ENCODE measurements at places on chromosomes 5 and 9.

DNA sequence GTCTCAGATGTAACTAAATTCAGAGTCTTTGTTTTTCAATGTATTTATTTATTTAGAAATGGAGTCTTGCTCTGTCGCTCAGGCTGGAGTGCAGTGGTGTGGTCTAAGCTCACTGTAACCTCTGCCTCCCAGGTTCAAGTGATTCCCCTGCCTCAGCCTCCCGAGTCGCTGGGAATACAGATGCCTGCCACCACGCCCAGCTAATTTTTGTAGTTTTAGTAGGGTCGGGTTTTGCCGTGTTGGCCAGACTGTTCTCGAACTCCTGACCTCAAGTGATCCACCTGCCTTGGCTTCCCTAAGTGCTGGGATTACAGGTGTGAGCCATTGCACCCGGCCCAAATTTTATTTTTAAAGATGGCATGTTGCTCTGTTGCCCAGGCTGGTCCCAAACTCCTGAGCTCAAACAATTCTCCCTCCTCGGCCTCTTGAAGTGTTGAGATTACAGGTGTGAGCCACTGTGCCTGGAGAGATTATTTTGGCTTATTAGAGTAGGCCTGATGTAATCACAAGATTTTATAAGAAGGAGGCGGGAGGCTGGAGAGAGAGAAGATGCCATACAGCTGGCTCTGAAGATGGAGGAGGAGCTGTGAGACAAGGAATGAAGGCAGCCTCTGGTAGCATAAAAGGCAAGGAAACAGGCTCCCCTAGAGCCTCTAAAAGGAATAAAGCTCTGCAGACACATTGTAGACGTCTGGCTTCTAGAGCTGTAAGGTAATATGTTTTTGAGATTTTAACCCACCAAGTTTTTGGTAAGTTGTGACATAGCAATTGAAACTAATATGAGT lies 12.9 kb upstream of the KLF9 start:
- peaks cover 19% of the 10 kb centered on the region for H3K4me1 ChIP-seq
- DNase-seq, result peak; percentile 78

- DNase-seq, result no peak
- no peaks in the 10 kb centered on the region for H3K36me3 ChIP-seq
- H3K27ac ChIP-seq, result no peak overlapping the region
- H3K4me3 ChIP-seq, result no peak overlapping the region
These were observed 532.4 kb downstream of the ANXA1 start for GRCh38 chr9:73683862-73684591.

DNA sequence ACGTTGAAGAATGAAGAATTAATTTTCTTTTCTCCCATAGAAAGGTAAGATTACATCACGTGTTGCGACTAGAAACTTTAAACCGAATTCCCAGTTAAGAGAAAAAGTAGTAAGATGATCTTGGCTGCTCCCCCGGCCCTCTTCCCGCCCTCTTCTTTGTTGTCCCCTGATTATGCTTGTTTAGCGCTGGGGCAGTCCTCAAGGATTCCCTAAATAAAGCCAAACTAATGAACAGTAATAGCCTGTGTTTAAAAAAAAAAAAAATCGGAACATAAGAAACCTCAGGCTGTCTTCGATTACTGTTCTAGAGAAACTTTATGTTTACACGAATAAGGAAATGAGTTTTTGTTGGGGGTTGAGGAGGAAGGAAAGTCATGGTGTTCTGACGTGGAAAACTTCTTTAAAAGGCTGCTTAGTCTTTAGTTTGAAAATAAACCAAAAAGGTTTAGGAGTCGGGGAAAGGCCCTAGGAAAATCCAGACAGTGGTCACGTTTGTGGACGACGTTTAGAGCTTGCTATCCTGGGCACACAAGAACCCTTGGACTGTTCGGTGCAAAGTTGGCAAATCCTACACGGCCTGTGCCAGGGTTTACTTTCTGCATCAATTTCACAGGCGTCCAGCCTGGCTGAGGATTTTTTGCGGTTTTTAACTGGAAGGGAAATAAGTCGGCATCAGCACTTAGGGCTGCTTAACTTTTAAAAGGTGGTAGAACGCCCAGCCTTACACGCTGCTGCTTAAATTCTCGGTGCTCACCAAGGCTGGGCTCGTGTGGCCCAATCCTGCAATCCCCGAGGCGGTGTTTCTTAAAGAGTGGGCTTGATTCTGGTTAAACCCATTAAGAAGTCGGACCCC lies 1.1 kb upstream of the MAT2B start:
- DNase-seq, result peak; percentile 76
- H3K4me3 ChIP-seq, result peak overlapping the region; percentile 81
- H3K4me1 ChIP-seq, result no peaks in the 10 kb centered on the region
- H3K27me3 ChIP-seq, result no peaks in the 10 kb centered on the region
- H3K36me3 ChIP-seq, result no peaks in the 10 kb centered on the region

DNA sequence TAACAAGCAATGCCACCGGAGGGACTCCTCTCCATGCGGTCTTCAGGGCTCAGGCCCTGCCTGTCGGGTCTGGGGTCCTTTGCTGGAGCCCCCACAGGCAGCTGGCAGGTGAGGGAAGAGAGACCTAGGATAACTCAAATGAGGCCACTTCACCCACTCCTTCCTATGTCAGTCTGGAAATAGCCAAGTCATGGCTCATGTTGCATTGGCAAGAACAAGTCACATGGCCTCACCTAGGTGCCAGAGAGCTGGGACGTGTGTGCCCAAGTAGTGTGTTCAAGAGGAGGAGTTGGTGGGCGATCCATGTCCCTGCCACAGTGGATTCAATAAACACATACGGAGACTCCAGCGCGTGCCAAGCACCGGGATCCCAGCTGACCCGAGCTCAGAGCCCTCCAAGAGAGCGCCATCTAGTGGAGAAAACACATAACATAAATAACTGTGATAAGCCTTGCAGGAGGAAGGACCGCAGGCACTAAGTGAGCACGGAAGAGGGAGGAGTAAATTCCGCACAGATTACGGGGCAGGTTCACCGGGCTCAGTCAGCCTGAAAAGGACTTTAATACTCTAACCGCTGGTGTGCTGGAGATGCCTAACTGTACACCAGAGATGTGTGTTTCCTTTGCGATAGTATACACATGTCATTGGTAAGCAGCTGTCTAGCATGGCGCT lies 580.8 kb downstream of the CCDC171 start:
- H3K36me3 ChIP-seq, result no peaks in the 10 kb centered on the region
- no peaks in the 10 kb centered on the region for H3K27me3 ChIP-seq
- no peak overlapping the region for H3K27ac ChIP-seq
- H3K4me3 ChIP-seq, result no peak overlapping the region
- DNase-seq, result no peak

DNA sequence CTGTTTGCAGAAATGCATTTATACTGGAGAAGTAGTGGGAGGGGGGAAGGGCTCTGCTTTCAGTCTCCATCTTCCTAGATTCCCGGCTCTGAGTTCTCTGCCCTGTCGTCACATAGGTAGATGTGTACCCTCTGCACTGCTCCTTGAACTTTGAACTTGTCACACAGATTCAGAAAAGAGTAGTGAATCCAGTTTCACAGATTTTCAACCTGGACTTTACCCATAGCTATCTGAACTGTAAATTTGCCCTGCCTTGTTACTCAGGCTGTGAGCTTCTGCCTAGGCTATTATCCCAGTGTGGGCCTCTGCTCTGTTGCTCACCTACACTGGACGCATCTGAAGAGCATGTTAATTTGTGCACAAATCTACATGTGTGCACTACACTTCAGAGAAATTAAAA lies 12.8 kb upstream of the C9orf152 start:
- no peak for DNase-seq
- H3K36me3 ChIP-seq, result no peaks in the 10 kb centered on the region
- no peaks in the 10 kb centered on the region for H3K27me3 ChIP-seq
- no peak overlapping the region for H3K4me3 ChIP-seq
- H3K27ac ChIP-seq, result no peak overlapping the region

- H3K27me3 ChIP-seq, result no peaks in the 10 kb centered on the region
- no peak overlapping the region for H3K27ac ChIP-seq
These were observed 15.1 kb upstream of the EPB41L4B start for GRCh38 chr9:109335929-109336328.

DNA sequence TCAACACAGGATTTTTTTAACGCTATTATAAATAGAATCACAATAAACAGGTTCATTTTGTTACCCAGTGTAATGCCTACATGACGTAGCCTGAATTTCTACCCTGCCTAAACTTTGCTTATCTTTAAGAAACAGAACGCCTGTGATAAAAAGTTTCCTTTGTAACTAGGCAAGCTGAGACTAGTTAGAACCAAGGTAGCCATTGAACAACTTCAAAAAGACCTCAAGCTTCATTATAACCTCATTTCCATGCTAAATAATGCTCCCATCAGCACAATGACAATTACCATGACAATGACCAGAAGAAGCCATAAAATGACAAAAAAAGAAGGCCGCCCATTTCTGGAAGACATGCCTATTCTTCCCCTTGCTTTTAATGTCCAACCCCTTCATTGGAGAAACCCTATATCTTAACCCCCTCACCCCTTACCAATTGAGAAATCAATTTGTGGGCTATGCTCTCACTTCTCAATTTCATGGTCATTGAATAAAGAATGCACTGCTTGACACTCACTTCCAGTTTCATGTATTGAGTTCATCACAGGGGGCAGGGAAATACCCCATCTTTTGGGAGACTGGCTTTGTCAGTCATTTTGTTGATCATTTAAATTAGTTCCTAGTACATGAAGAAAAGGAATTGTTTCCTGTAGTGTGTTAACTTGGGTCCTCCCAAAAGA lies 276.8 kb downstream of the MCTP1 start:
- no peak overlapping the region for H3K27ac ChIP-seq
- H3K36me3 ChIP-seq, result no peaks in the 10 kb centered on the region
- no peak for DNase-seq
- no peaks in the 10 kb centered on the region for H3K4me1 ChIP-seq
- H3K27me3 ChIP-seq, result no peaks in the 10 kb centered on the region
- no peak overlapping the region for H3K4me3 ChIP-seq

- H3K27me3 ChIP-seq, result no peaks in the 10 kb centered on the region
- no peaks in the 10 kb centered on the region for H3K36me3 ChIP-seq
- no peaks in the 10 kb centered on the region for H3K4me1 ChIP-seq
- no peak for DNase-seq
These were observed 63.1 kb downstream of the PPP2R2B start for GRCh38 chr5:146815411-146815810.

DNA sequence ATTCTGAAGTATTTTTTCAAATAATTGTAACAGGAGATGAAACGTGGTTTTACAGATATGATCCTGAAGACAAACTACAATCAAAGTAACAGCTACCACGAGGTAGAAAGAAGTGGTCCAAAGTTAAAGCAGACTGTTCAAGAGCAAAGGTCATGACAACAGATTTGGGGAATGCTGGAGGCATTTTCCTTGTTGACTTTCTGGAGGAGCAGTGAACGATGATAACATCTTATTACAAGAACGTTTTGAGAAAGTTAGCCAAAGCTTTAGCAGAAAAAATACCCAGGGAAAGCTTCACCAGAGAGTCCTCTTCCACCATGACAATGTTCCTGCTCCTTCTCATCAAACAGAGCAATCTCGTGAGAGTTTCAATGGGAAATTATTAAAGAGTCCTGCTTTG lies 145.4 kb upstream of the NREP start:
- no peak overlapping the region for H3K27ac ChIP-seq
- H3K36me3 ChIP-seq, result no peaks in the 10 kb centered on the region
- DNase-seq, result no peak
- no peaks in the 10 kb centered on the region for H3K4me1 ChIP-seq

DNA sequence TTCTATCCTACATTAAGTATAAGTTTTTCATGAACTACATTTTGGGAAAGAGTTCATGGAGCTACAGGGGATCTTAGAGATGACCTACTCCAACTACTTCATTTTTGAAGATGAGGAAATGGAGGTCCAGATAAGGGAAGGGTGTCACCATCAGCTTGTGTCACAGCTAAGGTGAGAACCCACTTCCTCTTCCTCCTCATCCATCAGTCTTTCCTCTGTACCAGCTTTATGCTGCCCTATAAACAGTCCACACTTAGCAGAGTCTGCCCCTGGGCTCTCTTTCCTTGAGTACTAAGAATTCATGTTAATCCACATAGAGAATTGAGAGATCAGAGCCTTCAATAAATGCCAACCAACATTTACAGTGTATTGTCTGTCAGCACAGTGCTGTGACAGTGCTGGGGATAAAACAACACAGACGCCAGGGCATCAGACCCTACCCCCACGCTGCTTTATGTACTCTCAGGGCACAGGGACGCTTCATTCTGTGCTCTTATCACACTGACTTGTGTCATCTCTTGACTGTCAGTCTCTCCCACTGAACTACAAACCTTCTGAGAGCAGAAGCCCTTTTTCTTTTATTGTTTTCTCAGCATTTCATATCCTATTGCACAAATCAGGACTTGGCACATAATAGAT lies 22.1 kb downstream of the ADRB2 start:
- DNase-seq, result no peak
- H3K27ac ChIP-seq, result no peak overlapping the region
- H3K36me3 ChIP-seq, result no peaks in the 10 kb centered on the region

DNA sequence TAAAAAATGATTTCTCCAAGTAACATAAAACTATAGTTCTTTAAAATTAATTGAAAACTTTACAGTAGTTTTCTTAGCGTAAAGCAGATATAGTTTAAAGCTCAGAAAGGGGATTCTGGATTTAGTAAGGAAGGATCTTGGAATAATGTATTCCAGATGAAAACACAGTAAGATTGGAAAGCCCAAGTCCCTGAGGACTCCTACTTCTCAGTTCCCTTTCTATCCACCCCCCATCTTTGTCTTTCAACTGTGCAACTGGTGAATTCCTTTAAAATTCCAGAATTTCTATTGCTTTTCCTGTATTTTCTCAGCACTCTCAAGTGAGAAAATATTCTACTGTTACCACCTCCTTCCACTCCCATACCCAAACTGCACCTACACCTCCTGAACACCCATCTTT lies 184.5 kb upstream of the FBN2 start:
- H3K4me1 ChIP-seq, result no peaks in the 10 kb centered on the region
- DNase-seq, result no peak
- no peaks in the 10 kb centered on the region for H3K36me3 ChIP-seq
- H3K4me3 ChIP-seq, result no peak overlapping the region

DNA sequence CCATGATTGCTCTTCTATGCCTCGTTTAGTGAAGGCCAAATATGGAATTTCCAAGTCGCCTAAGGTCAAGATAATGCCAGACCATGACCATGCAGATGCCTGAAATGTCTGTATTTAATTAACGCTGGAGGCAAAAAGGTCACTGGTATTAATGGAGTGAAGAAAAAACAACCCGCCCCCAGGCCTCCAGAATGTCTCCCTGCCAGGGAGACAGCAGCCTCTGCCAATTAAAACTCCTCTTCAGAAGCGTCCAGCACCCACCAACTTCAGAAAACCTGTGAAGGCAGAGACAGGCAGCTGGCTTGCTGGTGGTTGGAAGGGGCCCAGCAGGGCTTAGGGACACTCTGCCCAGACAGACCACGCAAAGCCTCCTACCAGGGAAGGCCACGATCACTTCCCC lies 94.4 kb downstream of the VAV2 start:
- no peak overlapping the region for H3K4me3 ChIP-seq
- H3K27ac ChIP-seq, result no peak overlapping the region
- no peaks in the 10 kb centered on the region for H3K4me1 ChIP-seq
- DNase-seq, result no peak
- no peaks in the 10 kb centered on the region for H3K36me3 ChIP-seq

- H3K4me1 ChIP-seq, result no peaks in the 10 kb centered on the region
- no peak overlapping the region for H3K4me3 ChIP-seq
- no peaks in the 10 kb centered on the region for H3K27me3 ChIP-seq
- DNase-seq, result no peak
These were observed 9.9 kb downstream of the PRUNE2 start for GRCh38 chr9:76896035-76896434.

Measured in sigmoid colon (tissue), 7 donors.